HCEC 1CT (cell line): ENCODE measurements at places on chromosomes 12 and 14.

DNA sequence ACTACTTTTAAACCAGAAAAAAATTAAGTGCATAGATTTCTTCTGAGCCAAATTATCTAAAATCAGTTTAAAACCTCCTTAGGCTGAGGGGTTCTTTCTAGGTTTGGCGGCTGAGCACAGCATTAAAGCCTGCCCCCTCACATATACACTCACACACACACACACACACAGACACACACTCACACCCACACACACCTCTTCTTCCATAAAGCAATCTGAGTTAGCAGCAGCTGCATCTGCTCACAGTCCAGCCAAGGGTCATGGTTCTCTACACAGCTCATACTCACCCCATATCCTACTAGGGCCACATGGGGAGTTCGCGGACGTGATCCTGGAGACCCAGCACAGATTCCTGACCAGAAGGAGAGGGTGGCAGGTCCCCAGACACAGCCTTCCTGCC lies 12.4 kb downstream of the SYNDIG1L start:
- no peak for DNase-seq

DNA sequence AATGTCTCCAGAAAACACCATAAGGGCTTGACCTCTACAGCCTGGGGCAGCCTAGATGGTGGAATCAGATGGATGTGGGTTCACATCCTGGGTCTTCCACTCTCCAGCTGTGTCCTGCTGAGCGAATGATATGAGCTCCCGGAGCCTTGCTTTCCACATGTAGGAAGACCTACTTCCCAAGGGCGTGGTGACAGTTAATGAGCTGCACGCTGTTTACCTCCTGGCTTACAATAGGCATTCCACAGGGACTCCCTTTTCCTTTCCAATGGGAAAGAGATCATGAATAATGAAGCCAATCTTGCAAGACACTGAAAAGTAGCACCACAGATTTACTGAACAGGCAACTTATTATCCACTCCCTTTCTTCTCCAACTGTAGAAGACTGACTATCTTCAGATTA lies 46.1 kb downstream of the TMTC1 start:
- no peak for DNase-seq

DNA sequence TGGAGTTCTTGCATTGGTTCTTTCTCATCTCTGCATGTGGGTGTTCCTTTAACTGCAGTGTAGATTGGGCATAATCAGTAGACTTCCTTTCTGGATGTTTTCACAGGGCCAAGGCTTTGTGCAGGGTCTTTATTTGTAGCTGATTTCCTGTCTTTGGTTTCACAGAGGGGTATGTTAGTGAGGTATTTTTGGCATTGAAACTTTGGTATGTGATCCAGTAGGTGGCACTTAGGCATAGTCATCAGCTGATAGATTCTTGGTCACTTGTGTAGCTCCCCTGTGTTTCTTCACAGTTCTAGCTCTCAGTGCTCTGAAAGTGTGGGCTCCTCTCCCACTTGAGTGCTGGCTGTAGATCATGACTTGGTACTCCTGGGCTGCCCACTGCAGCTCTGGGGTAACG lies 52.7 kb upstream of the LMO3 start:
- no peak for DNase-seq

- DNase-seq: no peak
Measured at GRCh38 chr12:111685322-111685810, 390 bp downstream of the BRAP start.

- DNase-seq: no peak
Measured at GRCh38 chr12:103627189-103627855, 40.2 kb downstream of the STAB2 start.

DNA sequence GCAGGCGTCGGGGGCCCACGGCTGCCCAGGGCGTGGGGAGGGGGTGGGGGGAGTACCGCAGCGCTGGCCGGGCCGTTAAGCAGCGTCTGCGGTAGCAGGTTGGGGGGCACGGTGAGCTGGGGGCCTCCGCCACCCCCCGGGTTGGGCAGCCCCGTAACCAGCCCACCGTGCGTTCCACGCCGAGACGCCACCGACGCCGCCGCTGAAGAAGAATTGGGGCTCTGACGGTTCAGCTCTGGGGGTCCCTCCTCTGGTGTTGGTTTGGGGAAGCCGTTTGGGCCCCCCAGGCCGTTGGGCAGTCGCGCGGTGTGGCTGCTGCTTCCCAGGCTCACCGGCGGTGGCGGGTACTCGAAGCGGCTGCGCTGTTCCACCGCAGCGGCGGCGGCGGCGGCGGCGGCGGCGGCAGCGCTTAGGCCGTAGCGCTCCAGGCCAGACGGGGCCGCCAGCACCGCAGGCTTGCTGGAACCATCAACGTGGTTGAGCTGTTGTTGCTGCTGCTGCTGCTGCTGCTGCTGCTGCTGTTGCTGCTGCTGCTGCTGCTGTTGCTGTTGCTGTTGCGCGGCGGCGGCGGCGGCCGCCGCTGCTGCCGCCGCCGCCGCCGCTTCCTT lies 1.5 kb downstream of the IRF2BPL start:
- DNase-seq: peak; percentile 62

- no peak for DNase-seq
Measured at GRCh38 chr12:101761350-101761749, 22.1 kb upstream of the SYCP3 start.

DNA sequence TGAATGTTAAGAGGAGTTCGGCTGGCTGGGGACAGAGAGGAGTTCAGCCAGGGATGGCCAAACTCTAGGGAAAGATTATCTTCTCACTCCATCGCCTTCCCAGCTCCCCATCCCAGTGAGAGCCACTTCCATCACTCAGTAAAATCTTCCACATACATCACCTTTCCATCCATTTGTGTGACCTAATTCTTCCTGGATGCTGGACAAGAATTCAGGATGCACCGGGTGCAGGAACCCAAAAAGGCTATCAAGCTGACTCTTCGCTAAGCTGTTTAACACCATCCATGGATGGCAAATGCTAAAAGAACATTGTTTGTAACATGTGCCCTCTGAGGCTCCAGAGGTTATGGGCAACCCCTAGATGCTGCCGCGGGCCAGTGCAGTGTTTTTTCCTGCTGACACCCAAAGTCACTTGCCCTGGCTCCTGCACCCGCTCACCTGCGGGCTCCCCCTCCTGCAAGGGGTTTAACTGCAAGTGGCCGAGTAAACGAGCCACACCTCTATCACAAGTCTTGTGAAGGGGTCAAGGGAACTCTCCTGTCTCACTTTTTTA lies 216.0 kb upstream of the NPAS3 start:
- no peak for DNase-seq

DNA sequence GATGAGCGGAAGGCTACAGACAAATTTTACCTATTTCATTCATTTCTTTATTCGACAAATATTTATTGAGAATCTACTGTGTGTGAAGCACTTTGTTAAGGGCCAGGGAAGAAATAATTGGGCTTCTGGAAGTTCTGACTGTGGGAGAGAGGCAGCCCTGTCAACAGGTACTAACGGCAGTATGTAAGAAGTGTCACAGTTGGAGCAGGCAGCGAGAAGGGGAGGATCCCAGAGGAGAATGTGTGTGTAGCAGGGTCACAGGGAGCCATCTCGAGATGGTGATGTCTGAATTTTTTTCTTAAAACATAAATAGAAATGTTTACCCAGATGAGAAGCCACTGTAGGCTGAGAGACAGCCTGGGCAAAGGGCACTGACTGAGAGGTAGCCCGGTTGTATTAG lies 163.3 kb upstream of the SLC38A2 start:
- DNase-seq: no peak

DNA sequence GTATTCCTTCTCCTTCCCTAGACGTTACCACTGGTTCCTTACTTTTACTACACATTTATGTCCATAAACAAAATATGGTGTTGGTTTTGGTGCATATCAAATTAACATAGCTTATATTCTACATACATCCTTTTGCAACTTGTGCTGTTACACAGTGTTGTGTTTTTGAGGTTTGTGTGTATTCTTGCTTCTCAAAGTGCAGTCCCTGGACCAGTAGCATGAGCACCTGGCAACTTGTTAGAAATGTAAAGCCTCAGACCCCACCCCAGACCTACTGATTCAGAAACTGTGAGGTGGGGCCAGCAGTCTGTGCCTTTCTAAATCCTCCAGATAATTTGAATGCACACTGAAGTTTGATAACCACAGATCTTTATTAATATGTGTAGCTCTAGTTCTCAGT lies 65.9 kb downstream of the RNFT2 start:
- no peak for DNase-seq

- no peak for DNase-seq
Measured at GRCh38 chr14:33521192-33521591, 429.7 kb downstream of the EGLN3 start.

DNA sequence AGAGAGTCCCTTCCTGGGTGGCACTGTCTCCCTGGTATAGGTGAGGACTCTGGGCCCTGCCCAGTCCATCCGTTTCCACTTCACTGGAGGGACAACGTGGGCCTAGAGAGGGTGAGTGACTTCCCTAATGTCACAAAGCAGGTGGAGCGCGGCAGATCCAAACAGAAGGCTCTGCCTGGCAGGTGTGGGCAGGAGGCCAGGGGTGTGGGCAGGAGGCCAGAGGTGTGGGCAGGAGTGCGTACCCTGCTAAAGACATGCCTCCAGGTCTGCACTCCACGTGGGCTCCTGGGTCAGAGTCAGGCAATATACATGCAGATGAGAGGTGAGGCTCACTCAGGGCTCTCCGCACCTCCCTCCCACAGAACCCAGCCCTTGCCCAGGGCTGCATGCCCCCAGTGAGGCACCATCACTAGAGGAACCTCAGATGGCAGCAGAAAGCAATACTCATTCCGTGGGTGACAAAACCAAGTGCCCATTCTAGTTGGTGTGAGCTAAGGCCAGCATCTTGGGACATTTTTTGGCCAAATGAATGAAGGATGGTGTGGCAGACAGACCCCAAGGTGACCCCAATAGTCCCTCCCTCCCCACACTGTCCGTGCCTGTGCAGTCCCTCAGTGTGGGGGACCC lies 271.6 kb upstream of the RTL1 start:
- DNase-seq: no peak

DNA sequence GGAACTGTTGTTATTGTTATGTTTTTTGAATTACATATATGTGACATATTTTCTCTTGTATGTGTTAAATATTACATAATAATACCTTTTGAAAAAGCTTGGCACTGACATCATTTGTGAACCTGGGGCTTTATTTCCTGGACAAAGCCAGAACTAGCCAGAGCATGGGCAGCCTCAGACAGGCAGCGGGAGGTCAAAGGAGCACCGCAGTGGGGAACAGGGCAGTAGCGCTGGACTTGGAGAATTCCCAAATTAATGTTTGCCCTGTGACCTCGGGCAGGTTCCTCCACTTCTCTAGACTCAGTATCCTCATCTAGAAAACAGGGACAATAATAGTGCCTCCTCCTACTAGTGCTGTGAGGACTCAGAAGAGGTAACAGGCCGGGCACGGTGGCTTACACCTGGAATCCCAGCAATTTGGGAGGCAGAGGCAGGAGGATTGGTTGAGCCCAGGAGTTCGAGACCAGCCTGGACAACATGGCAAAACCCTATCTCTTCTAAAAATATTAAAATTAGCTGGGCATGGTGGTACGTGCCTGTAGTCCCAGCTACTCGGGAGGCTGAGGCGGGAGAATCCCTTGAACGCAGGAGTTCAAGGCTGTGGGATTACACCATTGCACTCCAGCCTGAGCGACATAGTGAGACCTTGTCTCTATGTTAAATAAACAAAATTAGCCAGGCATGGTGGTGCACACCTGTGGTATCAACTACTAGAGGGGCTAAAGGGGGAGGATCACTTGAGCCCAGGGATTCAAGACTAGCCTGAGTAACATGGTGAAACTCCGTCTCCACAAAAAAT lies 27.3 kb upstream of the ITPK1 start:
- DNase-seq: no peak

DNA sequence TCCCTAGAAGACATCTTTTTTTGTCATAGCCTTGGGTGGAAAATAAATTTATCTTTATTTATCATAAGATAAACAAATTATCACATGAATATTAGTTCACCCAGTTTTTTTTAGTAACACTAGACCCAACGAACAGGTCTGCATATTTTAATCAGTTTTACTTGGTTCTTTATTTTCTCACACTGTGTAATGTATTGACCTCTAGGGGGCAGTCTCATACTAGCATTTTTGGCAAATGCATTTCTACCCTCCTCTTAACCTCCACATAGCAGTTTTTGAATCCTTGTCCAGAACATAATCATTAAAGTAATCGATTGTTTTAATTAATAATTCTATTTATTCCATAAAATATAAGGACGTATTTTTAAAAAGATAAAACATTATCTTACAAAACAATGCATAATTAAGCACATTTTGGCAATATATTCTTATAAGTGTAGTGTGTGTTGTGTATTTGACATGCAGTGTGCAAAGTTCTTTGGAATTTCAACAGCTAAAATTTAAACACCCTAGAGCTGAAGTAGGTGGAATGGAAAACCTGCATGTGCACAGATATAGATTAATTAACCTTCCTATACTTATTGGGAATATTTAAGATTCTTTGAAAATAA lies 31.6 kb upstream of the PTPRQ start:
- peak; percentile 71 for DNase-seq

- DNase-seq: no peak
Measured at GRCh38 chr12:101795013-101795412, 35.7 kb downstream of the GNPTAB start.

DNA sequence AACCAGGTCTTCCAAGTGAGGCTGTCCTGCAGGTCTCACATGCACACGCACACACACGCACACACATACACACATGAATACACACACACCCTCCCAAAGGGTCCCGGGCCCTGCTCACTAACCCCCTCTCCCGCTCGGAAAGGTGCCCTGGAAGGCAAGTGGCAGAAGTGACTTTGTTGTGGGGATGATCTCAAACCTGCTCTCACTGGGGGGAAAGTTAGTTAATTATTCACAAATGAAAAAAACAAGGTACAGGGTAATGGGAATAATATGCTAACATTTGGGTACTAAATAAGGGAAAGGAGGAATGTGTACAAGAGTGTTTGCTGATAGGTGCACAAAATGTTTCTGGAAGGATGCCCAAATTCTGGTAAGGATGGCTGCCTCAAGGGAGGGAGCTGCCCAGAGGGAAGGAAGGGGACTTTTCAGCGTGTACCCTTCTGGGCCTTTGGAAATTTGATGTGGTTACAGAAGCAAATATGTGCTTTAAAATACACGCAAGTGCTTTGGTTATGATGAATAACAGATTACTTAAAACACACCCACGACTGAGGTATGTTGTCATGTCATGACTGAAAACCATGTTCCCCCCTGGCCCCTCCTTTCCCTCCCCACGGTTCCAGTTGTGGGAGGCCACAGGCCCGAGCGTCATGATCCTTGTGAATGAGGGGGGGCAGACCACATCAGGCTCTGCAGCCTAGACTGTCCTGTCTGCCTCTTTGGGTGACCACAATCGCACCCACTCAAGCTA lies 43.3 kb upstream of the PLEKHG6 start:
- DNase-seq: peak; percentile 13
